Stimulated activated CD4-positive, alpha-beta T cell treated with anti-CD3 and anti-CD28 coated beads, Interleukin-4, amount 100 ng/mL, for 48 hours (primary cell): ENCODE measurements at places on chromosomes 16 and 17.

DNA sequence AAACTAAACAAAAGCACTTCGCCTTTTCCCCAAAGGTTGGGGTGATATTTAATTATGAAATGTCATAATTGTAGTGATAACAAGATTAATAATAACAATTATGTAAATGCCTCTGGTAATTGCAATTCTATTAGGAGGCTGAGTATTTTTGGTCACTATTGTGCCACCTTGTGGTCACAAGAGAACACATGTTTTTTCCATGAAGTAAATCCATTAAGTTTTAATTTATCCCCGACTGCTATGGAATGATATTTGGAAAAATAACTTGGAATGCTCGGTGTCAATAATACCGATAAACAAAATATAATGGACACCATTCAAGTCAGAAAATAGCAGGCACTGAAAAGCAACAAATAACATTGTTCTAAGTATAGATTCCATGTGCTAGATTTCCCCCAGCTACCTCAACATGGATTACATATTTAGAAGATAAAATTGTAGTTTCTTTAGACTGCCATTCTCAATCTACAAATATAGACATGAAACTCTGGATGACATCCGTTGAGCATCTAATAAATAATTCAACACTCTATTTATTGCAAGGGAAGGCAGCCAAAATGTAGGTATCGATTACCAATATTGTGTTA lies 25.0 kb upstream of the KCNJ2 start:
- DNase-seq, result no peak

GRCh38 chr17:81254955-81255717 lies 16.0 kb downstream of the NDUFAF8 start:
- no peak for DNase-seq

GRCh38 chr17:50114849-50115357 lies 15.1 kb downstream of the SAMD14 start:
- DNase-seq, result no peak

GRCh38 chr17:54680410-54680809 lies 220.2 kb upstream of the TOM1L1 start:
- DNase-seq, result no peak

DNA sequence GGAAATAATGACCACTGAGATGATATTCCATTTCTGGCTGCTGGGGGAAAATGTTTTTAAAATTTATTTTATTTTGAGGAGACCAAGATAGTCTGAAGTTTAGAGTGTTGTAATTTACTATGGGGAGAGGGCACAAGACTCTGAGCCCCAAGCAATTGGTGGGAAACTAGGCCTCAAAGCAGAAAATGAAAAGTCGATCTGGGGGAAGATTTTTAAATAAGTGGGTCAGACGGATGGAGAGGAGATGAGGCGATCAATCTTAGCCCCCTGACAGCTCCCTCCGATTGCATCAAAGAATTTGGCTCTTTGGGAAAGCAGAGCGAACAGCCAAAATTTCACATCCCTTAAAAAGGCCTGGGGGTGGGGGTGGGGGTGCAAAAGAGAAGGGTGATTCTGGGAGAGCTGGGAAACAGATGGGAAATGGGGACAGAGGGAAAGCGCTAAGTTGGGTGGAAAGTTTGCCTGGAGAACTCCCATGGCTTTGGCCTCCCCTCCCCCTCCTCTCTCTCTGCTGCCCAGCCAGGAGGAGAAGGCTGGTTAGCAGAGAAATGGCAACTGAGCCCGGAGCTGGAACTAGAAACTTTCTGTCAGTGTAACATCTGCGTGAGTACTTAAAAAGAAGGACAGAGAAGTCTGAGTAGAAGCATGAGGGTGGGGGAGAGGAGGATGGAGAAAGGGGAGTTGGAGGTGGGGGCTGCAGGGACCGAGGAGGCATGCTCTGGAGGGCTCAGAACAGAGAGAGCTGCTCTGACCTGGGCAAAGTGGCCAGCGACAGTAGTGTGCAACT lies 1.4 kb upstream of the HOXB2 start:
- DNase-seq, result no peak

DNA sequence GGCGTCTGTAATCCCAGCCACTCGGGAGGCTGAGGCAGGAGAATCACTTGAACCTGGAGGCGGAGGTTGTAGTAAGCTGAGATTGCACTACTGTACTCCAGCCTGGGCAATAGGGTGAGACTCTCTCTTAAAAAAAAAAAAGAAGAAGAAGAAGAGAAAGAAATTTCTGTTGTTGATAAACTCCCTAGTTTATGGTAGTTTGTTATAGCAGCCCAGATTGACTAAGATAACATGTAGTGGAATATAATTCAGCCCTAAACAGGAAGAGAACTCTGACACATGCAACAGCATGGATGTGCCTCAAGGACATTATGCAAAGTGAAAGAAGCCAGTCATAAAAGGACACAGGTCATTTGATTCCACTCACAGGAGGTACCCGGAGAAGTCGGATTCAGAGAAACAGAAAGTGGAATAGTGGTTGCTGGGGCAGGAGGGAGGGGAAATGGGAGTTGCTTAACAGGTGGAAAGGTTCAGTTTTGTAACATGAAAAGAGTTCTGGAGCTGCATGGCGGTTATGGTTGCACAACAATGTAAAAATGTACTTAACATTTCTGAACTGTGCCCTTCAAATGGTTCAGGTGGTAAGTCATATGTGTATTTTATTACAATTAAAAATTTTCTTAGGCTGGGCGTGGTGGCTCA lies 26.0 kb upstream of the PRM1 start:
- DNase-seq, result no peak

GRCh38 chr17:537133-537532 lies 177.5 kb downstream of the VPS53 start:
- no peak for DNase-seq

- no peak for DNase-seq
Measured at GRCh38 chr17:78461799-78462053, 83.3 kb downstream of the PGS1 start.

DNA sequence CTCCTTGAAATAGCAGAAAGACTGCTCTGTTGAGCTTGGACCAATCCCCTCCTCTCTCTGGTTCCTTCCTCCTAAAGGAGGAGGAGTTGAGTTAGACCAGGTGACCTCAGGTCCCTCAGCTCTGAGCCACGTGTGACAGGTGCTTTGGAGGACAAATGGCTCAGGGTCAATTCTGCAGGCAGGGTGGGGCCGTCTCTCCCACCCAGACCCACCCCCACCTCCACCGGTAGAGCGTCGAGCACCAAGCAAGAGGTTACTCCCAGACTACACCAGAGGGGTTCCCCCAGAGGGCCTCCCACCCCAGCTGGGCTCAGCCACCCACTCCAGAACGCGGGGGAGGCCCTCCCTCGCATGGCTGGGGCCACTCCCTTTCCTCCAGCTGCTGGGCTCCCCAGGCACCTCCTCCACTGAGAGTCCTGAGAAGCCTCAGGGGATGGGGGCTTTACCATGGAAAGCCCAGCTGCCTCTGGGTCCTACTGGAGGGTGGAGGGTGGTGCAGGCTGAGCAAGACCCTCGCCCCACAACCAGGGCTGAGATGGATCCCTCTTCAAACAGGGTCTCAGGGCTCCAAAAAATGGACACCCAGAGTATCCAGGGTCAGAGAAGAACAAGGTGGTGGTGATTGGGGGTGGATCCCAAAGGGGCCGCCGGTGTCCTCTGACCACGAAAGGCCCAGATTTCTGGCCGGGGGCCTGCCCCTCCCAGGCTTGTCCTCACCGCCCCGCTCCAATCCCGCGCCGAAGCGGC lies 7.6 kb downstream of the MYO1C start:
- DNase-seq, result no peak

DNA sequence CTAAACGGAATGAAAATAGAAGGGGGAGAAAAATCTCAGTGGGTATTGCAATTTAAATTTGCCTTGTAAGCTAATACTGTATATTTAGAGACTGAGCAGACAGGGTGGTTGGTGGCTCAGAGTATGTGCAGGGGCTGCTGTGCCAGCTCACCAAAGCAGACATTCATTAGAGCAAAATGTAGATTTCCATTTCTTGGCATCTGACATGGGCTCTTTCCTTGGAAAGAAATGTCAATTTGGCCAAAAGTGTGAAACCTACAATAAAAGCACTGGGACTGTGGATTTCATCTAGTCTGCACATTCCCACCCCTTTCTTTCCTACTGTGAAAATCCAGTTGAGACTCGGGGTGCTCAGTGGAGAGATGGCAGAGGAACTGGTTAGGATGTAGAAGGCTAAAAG lies 145.1 kb upstream of the NOG start:
- DNase-seq, result no peak

GRCh38 chr16:89599902-89600301 lies 13.5 kb upstream of the DPEP1 start:
- no peak for DNase-seq

DNA sequence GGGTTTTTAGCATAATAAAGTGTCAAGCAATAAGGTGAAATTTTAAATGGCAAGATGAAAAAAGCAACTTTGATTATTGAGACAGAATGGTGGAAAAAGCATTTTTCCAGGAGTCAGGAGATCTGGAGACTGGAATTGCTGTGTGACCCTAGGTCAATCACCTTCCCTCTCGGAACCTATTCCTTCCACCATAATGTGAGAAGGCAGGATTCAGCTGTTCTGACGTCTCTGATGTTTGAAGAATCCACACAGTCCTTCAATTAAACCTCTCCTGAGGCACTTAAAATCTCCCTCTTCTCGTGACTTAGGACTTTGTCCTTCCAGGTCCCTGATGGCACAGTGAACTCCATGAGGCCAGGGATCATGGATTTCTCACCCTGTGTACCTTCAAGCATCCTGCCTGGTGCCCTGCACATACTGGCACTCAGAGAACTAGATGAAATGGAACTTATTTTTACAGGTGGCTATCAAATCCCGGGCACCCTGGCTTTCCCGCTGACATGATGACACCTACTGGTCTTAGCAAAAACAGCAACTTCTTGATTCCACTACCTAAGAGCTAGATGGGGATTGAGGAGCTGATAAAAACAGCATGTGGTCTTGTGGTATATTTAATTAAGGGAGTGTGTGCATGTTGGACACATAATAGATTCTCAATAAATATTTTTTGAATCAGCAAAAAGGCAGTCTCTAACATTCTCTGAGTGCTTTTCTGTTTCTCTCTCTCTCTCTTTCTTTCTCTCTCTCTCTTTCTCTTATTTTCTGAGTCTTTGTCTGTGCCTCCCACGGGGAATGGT lies 2.3 kb upstream of the CCDC182 start:
- DNase-seq, result peak; percentile 18

DNA sequence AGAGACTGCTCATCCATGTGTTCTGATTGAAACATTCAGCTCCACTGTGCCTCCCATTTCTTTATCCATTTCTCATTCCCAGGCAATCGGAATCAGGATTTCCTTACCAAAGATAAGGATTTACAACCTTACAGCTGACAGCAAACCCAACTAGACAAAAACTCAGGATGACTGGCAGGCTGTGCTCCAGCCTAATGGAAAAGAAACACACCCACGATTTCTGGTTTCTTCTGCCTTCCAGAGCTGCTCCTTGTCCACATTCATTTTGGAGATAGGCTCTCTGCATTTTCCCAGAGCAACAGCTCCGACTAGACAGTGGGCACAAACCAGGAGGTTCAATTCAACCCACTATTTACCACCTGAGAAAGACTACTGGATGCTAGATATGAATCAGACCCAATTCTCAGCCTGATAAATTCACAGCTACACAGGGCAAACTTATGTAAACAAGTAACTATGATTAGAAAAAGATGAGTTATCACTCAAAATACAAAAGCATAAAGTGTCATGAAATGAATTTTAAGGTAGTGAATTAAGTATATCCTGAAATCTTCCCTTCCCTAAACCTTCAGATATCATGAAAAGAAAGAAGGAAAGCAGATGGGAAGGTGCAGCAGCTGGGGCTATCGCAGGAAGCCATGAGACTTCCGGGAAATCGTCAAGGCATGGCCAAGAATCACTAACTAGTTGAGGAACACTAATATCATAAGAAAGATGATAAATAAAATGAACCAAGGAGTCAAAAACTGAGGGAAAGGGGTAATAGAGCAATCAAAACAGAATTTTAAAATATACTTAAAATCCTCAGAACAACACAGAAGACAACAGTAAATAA lies 44.8 kb upstream of the CLEC18B start:
- no peak for DNase-seq

DNA sequence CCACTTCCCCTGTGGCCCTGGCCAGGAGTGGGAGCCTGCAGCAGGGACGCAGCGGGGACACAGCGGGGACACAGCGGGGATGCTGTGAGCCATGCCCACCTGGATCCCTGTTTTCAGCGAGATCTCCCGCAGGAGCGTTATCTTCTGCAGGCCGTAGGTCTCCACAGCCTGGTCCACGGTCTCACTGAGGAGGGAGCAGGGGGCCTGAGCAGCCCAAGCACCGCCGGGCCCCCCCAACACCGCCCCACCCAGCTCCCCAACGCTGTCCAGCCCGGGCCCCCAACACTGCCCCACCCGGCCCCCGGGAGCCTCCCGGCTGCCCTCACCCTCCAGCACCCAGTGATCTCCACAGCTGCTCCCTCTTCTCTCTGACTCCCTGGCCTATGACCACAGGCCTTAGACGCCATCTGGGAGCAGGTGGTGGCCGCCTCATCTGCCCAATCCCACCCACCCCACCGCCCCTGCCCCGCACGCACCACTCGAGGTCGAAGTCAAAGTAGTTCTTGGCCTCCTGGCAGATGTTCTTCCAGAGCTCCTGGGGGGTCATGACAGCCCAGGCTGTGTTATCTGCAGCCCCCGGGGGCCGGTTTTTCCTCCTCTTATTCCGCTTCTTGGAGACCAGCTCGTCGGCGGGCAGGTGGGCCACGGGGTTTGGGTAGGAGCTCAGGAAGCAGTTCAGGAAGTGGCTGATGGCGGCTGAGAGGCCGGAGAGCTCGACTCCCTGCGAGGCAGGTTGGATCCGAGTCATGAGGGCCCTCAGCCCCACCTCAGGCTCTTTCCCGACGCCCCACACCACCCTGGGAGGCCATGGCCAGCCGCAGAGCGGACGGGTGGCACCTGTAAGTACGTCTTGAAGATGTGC lies 17.0 kb downstream of the CLUH start:
- no peak for DNase-seq

DNA sequence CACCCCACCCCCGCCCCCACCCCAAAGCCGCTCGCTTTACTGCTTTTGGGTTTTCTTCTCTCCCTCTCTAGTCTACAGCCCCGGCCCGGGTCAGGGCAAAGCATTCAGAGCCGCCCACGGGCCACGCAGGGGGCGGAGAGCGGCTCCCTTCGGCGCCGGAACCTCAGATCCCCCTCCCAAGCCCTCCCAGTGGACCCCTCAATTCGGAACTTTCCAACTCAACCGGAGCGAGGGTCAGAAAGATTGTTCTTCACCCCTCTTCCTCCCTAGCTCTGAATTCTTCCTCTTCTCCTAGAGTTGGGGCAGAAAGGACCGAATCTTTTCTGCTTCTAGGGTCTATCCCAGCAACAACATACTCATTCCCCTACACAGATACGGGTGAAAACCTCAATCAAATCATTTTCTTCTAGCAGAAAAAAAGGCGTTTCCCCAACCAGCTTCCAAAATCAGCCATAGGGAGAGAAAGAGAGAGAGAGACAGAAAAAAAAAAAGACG lies 1.0 kb downstream of the HOXB2 start:
- peak; percentile 43 for DNase-seq

GRCh38 chr16:48098472-48098871 lies 57.3 kb downstream of the ABCC12 start:
- DNase-seq, result no peak

- DNase-seq, result peak; percentile 64
Measured at GRCh38 chr17:16419074-16419928, 3.9 kb downstream of the TRPV2 start.

- no peak for DNase-seq
Measured at GRCh38 chr17:76353004-76353598, 615 bp downstream of the PRPSAP1 start.

GRCh38 chr17:45893725-45894021 lies 681 bp upstream of the MAPT start:
- DNase-seq, result no peak

GRCh38 chr16:66474750-66475199 lies 47.7 kb downstream of the BEAN1 start:
- peak; percentile 40 for DNase-seq

- peak; percentile 94 for DNase-seq
Measured at GRCh38 chr16:2867987-2868789, 10.2 kb upstream of the PRSS22 start.

GRCh38 chr17:2067048-2067561 lies 12.2 kb downstream of the HIC1 start:
- DNase-seq, result no peak
